ENCODE measurements at places on chromosomes 4 and X.

GRCh38 chr4:39178706-39179105 lies 3.6 kb upstream of the WDR19 start:
- DNase-seq: no peak

GRCh38 chr4:47213539-47213938 lies 182.2 kb downstream of the GABRB1 start:
- no peak for DNase-seq

DNA sequence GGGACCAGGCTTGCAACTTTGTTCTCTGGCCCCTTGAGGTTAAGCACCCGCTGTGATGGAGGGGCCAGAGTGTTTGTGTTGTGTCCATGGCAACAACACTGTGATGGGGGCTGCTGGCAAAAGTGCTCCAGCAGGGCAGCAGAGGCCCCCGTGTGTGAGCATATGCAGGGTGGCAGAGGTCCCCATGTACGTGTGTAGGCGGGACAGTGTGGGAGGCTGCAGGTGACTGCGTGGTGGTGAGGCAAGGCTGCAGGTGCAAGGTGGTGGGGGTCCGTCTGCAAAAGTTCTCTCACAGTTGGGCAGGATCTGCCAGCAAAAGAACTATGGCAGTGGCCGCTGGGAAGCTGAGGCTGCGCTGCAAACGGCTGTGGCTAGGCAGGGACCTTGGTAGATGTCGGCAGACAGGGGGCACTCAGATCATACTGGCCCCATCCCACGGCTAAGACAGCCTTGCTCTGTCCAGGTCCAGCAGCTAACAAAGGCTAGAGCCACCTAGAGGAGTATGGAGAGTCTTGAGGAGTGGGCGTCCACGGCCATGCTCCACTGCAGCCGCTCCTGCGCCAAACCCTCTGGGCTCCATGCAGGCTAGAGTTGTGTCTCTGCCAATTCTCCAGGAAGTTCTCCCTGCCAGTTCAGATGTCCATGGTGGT lies 46.8 kb upstream of the PASD1 start:
- no peak for DNase-seq

DNA sequence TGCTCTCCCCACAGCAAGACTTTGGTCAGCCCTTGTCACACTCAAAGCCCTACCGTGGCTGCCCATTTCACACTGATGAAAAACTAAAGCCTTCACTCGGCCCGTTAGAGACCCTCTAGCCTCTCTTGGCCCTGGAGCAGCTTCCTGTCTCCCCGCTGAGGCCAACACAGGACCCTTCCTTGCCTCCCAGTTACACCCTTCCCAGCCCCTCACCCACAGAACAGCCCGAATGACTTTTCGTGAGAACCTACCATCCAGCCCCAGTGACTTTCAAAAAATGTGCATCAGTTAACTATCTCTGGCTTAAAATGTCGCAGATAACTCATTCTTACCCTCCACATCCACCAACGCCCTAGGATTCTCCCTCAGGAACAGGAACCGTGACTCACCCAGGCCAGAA lies 756 bp upstream of the TAF9B start:
- no peak for DNase-seq

- DNase-seq: no peak
Measured at GRCh38 chrX:29083823-29084222, 496.6 kb downstream of the IL1RAPL1 start.

- DNase-seq: no peak
Measured at GRCh38 chrX:41087201-41087600, 2.0 kb downstream of the USP9X start.

- no peak for DNase-seq
Measured at GRCh38 chr4:123676890-123677229, 280.3 kb downstream of the SPRY1 start.

DNA sequence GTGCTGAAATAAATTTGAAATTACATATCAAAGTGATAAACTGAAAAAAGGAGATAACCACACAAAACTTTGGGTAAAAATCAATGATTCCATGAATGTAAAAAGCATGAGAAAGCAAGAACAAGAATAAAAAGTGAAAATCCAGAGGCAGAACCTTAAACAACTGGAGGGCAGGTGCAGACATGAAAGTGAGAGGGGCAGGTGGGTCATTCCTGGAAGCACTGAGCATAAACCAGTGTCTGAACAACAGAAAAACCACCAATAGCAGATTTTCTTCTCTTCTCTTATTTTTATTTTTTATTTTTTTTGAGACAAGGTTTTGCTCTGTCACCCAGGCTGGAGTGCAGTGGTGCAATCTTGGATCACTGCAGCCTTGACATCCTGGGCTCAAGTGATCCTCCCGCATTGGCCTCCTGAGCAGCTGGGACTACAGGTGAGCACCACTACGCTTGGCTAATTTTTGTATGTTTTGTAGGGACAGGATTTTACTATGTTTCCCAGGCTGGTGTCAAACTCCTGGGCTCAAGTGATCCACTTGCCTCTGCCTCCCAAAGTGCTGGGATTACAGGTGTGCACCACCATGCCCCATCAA lies 46.8 kb upstream of the GPR78 start:
- DNase-seq: no peak

- DNase-seq: no peak
Measured at GRCh38 chr4:101210331-101210730, 137.0 kb downstream of the PPP3CA start.

DNA sequence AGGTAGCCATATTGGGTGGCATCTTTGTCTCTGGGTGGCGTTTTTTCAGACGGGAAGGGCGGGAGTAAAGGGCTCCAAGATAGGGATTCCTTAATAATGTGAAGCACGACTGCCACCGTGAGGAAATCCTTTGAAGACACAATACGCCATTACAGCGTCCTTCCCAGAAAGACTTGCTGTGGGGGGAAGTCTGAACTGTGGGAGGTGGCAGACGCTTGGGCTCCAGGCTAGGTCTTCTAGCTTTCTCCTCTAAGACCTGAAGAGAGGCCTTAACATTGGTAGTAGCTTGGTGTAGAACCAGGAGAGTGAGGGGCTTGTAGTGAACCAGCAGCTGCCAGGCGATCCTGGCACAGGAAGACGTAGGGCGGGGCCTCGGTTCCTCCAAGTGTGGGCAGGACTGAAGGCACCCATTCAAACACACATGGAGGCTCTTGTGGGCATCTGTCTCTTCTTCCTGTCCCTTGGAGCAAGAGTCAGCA lies 197.3 kb downstream of the OR13H1 start:
- DNase-seq: no peak

GRCh38 chrX:7346021-7346420 lies 198.1 kb upstream of the PUDP start:
- no peak for DNase-seq

GRCh38 chr4:158796370-158797140 lies 27.7 kb downstream of the FNIP2 start:
- DNase-seq: no peak

Data from HuH-7.5 (cell line).